ENCODE measurements at places on chromosomes 5 and 9. TPM values are rescaled to one million over a fixed set of nuclear protein-coding genes. Genes with fewer than 3 reads are reported as not detected.

Gene STKLD1
- 0.19 TPM for total RNA-seq

Gene LCN10
- not detected for total RNA-seq

Gene STING1
- 55.8 TPM for total RNA-seq

Gene CA9
- total RNA-seq: 2.1 TPM

Gene SLC6A18
- total RNA-seq: not detected

Gene FAT2
- total RNA-seq: 78.3 TPM

Gene KCTD16
- 0.04 TPM for total RNA-seq

Gene HTR1A
- not detected for total RNA-seq

Gene G3BP1
- 103 TPM for total RNA-seq

Gene LIX1
- not detected for total RNA-seq

Gene SH3TC2
- total RNA-seq: 12.1 TPM

Gene IRX2
- total RNA-seq: 32.3 TPM

Gene PCDHGC4
- total RNA-seq: 0.31 TPM

Gene PCA3
- not detected for total RNA-seq

Gene RETREG1
- 0.47 TPM for total RNA-seq

Gene LCN12
- total RNA-seq: not detected

Gene GABRA6
- not detected for total RNA-seq

Gene PRR7
- total RNA-seq: 35.6 TPM

Gene ZBTB26
- total RNA-seq: 1.2 TPM

Gene EQTN
- 0.23 TPM for total RNA-seq

Gene SMIM32
- total RNA-seq: not detected

Gene CTXN3
- total RNA-seq: not detected

Gene TAF1L
- total RNA-seq: not detected

Gene PCDHB16
- not detected for total RNA-seq

Gene C9orf40
- 7.1 TPM for total RNA-seq

Gene SPATA6L
- 1.6 TPM for total RNA-seq

Gene PTGES
- total RNA-seq: 6.2 TPM

Gene KIF12
- 6.2 TPM for total RNA-seq

Gene HAND1
- total RNA-seq: not detected

Gene TNC
- 263 TPM for total RNA-seq

Gene TRIO
- 40.2 TPM for total RNA-seq

Gene GFI1B
- not detected for total RNA-seq

Gene LCNL1
- total RNA-seq: not detected

Gene CARD9
- total RNA-seq: 0.19 TPM

Gene ACTBL2
- 0.04 TPM for total RNA-seq

Gene BNC2
- 2.5 TPM for total RNA-seq

Gene TMEM174
- total RNA-seq: not detected

Gene NR2F1
- not detected for total RNA-seq

Gene CDH9
- not detected for total RNA-seq

Gene PTGER4
- 14.1 TPM for total RNA-seq

Gene NPM1
- total RNA-seq: 2,999 TPM

Gene DOCK2
- total RNA-seq: 1.3 TPM

Gene HEXB
- 114 TPM for total RNA-seq

Gene ZNF367
- total RNA-seq: 5.9 TPM

Gene CCL19
- total RNA-seq: not detected

Gene OLFML2A
- total RNA-seq: 0.11 TPM

Data from hair follicular keratinocyte (primary cell).